Pons (tissue), 1 donor: ENCODE measurements at places on chromosomes 2 and 18.
A peak's percentile ranks its signal among the peaks of the same experiment; 100 is the strongest.

DNA sequence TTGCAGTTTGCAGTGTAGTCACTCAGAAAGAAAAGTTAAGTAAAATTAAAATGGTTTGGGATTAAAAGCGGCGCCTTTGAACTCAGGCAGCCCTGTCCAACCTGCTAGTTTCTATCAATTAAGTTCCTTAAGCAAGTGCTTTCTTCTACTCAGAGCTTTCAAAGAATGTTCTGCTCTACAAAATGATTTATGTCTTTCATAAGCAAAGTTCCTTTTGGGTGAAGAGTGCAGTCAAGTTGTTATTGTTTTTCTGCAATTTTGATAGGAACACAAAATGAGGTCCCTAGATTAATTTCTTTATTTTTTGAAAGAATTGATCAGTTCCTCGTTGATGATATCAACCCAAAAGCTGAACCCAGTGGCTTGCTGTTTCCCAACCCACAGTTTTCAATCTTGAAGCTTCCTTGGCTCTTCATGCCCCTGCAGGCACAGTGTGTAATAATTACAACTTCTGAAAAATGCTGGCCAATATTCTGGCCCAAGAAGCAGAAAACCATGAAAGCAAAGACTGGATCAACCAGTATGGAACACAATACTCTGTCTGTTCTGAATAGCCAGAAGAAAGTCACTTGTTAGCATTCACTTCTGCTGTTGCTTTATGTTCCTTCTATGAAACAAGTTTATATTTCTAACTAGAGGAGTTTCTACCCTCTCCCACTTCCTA is 89.1 kb downstream of the TGIF1 start:
- no peak for DNase-seq

DNA sequence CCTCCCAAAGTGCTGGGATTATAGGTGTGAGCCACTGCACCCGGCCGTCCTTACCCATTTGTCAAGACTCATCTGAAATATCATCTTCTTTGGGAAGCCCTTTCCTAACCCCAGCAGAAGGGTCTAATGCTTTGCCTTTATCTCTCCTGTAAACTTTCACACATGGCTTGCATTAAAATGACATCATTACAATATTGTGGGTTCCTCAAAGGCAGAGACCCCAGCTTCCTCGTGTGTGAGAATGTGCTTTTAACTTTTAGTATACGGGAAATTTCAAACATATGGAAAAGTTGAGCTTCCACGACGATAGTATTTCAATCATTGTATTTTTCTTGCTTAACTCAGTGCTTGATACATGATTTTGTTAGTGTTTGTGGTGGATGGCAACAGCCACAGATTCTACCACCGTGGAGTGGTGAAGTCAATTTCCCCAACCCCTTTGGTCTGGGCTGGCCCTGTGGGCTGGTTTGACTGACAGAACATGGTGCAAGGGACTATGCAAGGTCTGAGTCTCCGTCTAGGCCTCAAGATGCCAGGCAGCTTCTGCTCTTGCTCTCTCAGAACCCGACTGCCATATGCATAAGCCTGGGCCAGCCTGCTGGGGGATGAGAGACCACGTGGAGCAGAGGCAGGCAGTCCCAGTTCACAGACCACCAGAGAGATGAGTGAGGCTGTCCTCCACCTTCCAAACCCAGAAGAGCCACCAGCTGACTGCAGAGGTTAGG is 39.9 kb downstream of the NGEF start:
- DNase-seq: no peak

- DNase-seq: no peak
These were observed 128.2 kb downstream of the SS18 start for GRCh38 chr18:25962176-25962575.

- no peak for DNase-seq
These were observed 90.4 kb downstream of the SPTBN1 start for GRCh38 chr2:54546518-54546917.

- no peak for DNase-seq
These were observed 908.5 kb upstream of the CHAC2 start for GRCh38 chr2:52859065-52859464.

DNA sequence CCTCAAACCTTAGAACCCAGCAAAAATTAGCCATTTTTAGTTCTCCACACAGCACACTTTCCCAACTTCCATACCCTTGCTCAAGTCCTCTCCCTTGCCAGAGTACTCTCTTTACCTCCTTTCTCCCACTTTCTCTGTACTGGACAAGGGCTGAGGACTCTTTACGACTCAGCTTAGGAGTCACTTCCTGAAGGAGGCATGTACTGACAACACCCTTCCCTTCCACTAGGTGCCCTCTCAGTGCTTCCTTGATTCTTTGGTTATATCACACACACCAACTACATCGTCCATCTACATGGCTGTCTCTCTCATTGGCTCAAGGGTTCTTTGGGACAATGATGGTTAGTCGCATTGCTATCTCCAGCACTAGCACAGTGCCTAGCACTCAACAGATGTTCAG is 5.2 kb upstream of the C18orf63 start:
- DNase-seq: peak; percentile 12
